ENCODE measurements at places on chromosomes 3 and 15.
A peak's percentile ranks its signal among the peaks of the same experiment; 100 is the strongest.

DNA sequence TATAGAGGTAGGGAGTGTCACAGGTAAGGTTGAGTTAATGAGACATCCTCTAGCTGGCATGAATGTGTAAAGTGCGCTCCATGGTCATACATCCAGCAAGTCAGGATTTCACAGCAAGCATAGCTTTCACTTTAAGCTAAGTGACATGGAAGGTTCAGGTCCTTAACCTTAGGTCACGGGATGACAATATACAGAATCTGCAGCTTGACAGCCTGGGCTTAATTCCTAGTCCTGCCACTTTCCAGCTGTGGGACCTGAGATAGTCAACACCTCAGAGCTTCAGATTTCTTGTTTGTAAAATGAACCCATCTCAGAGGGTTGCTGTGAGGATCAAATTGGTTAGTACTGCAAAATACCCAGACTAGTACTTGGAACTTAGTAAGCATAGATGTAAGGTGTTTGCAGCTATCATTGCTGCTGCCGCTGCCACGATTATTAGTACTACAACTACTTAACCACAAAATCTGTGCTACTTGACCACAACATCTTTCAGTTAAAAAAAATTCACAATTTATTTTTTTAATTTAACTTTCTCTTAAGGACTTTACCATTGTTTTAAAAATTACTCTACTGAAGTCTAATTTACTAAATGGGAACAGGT is 890.1 kb upstream of the CFAP20DC start:
- no peak for DNase-seq

DNA sequence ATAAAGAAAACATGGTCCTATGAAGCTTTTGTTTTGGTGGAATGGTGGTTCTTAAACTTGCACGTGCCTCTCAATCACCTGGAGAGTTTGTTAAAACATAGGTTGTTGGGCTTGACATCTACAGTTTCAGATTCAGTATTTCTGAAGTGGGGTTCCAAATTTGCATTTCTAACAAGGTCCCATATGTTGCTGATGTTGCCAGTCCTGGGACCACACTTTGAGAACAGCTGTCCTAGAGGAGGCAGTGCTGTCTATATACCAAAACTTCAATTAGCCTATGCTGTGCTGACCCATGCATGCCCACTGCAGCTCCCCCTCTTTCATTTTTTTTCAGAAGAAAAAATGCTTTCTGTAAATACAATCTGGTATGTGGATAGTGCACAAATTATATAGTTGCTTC is 31.3 kb downstream of the ALCAM start:
- DNase-seq = no peak

DNA sequence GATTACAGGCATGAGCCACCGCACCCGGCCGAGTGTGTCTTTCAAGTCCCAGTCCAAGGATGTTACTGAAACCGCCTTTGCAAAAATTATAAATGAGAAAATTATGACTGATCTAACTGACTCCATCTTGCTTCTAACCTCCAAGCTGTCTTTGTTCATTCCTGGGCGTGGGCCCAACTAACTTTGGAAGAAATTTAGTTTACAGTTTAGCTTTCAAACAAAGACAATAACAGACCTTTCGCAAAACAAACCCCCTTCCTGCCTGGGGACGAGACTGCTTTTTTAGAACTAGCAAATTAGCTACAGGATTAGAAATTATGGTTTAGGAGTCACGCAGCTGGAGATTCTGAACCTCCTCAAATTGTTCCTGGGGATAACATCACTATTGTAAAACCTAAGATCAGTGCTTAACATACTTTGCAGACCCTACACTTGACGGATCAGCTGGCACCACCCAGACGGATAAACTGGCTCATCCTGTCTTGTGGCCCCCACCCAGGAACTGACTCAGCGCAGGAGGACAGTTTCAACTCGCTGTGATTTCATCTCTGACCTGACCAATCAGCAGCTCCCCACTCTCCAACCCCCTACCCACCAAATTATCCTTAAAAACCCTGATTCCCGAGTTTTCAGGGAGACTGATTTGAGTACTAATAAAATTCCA is 23.8 kb downstream of the NANOGP8 start:
- DNase-seq = peak; percentile 65

DNA sequence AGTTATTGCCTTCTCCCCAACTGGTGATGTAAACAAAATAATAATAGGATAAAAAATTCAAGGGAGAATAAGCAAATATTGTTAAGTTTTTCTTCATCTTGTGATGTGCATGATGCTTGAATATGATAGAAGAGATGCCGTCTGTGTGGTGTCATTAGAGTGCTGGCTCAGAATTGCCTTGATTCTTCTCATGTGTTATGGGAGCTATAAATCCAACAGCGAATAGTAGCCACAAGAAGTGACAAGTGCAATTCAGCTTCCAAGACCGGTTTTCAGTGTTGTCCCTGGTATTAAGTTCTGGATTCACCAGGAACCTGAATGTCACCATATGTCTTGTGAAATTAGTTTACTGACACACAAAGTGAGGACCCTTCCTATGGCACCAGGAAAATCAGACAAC is 547.0 kb downstream of the NSUN3 start:
- DNase-seq = no peak

- DNase-seq = peak; percentile 77
These were observed at the start of gene CAMK2N2 for GRCh38 chr3:184261270-184261853. Gene CAMK2N2 (minus strand): TSS chr3:184261553. CDS start chr3:184261285, 268 bp downstream.

Data from ELF-1 (cell line).